ENCODE measurements at places on chromosomes 1 and 21.
A peak's percentile ranks its signal among the peaks of the same experiment; 100 is the strongest.

DNA sequence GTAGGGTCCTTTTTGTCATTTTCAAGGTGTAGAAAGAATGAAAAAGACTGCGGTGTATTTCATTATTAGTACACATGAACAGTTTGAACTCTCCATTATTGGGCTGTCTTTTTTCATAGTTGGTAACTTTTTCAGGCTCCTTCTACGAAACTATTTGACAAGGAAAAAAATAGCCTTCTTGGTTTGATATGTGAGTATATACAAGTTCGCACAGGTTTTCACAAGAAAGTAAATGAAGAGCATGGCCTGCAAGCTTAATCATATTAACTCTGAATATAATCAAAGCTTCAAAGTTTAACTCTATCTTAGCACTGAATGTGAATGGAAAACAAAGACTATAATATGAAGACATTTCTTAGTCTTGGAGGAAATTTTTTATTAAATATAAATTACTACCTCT is 290.0 kb upstream of the ADGRL2 start:
- no peak for DNase-seq
- H3K4me3 ChIP-seq = no peak overlapping the region
- no peak overlapping the region for H3K27ac ChIP-seq
- H3K36me3 ChIP-seq = no peaks in the 10 kb centered on the region

DNA sequence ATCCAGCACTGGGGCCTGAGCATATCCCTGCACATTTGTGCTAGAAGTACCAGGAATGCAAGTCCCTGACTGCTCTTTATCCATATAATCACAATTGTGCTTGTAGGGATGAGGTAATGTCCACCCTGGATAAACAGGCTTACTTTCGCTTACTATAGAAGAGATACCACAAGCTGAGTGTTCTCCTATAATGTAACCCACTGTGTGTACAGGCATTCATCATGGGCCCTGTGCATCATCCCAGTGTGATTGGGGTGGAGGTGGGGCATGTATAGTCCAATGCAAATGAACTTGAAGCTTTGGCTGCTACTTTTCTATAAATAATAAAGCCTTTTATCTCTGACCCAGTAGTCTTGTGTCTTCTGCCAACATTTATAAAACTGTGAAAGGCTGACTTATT is 69.3 kb downstream of the MAN1A2 start:
- H3K4me1 ChIP-seq = no peaks in the 10 kb centered on the region
- H3K36me3 ChIP-seq = no peaks in the 10 kb centered on the region
- no peak overlapping the region for H3K4me3 ChIP-seq

- H3K36me3 ChIP-seq = no peaks in the 10 kb centered on the region
- peak overlapping the region; percentile 73 for H3K27ac ChIP-seq
- DNase-seq = no peak
- peaks cover 78% of the 10 kb centered on the region for H3K4me1 ChIP-seq
- peak overlapping the region; percentile 92 for H3K4me3 ChIP-seq
These were observed 3.4 kb downstream of the KIF21B start for GRCh38 chr1:201020040-201020591.

GRCh38 chr1:59814901-59815825 is at the start of gene HOOK1:
Gene HOOK1, plus strand, starts transcription at chr1:59814949. Its CDS starts 169 bp downstream, at chr1:59815118.
- no peak for DNase-seq
- H3K4me3 ChIP-seq = peak within 1 kb of the TSS; percentile 67
- H3K27me3 ChIP-seq = no peaks in the 10 kb centered on the region
- no peaks in the 10 kb centered on the region for H3K36me3 ChIP-seq
- peaks cover 18% of the 10 kb centered on the region for H3K4me1 ChIP-seq
- peak within 1 kb of the TSS; percentile 7 for H3K27ac ChIP-seq

GRCh38 chr1:44050261-44050660 is 19.0 kb upstream of the SLC6A9 start:
- H3K27ac ChIP-seq = no peak overlapping the region
- H3K4me3 ChIP-seq = no peak overlapping the region
- no peaks in the 10 kb centered on the region for H3K27me3 ChIP-seq
- no peaks in the 10 kb centered on the region for H3K36me3 ChIP-seq

- no peaks in the 10 kb centered on the region for H3K27me3 ChIP-seq
- DNase-seq = no peak
- H3K36me3 ChIP-seq = peaks cover 31% of the 10 kb centered on the region
These were observed 21.4 kb downstream of the LRRC42 start for GRCh38 chr1:53967409-53968124.

DNA sequence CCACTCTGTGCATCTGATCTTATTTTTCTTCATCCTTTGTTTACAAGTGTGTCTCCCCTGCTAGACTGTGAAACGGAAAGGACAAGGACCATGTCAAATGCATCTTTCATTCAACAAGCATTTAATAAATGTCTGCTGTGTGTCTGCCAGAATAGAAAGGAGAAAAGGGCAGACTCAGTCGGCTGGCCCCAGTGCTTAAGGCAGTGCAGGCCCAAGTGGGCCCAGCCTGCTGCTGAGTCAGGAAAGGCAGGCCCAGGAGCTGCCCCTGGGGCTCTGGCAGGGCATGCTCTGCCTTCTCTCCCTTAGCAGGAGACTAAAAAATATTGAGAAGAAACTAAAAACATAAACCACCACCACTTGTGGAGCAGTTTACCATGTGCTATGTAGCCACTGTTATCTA is 38.1 kb downstream of the PLEKHA6 start:
- no peak for DNase-seq
- no peak overlapping the region for H3K27ac ChIP-seq
- no peak overlapping the region for H3K4me3 ChIP-seq
- no peaks in the 10 kb centered on the region for H3K4me1 ChIP-seq

DNA sequence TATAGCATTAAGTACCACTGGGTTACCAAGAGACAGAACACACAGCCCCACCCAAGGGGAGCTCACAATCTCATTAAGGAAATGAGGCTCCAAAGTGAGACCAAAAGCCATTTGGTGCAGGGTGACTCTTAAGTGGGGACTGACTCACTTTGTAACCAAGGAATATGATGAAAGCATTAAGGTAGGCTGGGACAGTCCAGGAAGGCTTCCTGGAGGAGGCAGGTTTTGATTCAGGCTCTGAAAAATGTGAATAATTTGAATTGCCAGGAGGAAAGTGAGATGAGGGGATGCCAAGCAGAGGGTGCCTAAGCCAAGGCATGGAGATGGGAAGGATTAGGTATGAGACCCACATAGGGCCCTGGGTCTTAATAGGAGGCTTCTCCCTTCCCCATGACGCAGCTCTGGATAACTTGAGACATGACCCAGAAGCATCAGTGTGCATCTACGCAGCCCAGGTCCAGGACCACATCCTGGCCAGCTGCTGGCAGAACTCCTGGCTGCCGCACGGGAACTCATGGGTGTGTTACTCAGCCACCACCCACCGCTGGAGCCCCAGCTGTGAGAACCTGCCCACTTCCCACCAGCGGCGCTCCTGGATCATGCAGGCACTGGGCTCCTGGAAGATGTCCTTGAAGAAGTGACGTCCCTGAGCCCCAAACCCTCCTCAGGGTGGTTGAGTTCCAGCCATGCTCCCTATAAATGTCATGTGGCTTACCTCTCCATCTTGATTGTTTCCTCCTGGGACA is 5.9 kb upstream of the TTC4 start:
- no peak for DNase-seq
- H3K36me3 ChIP-seq = no peaks in the 10 kb centered on the region
- H3K27ac ChIP-seq = no peak overlapping the region
- H3K27me3 ChIP-seq = peaks cover 8% of the 10 kb centered on the region
- no peak overlapping the region for H3K4me3 ChIP-seq

GRCh38 chr1:7234471-7234755 is 449.2 kb downstream of the CAMTA1 start:
- H3K4me3 ChIP-seq = no peak overlapping the region
- peaks cover 3% of the 10 kb centered on the region for H3K27me3 ChIP-seq
- H3K27ac ChIP-seq = no peak overlapping the region
- DNase-seq = no peak

GRCh38 chr21:24112020-24112419 is 1495.3 kb downstream of the MRPL39 start:
- H3K4me3 ChIP-seq = no peak overlapping the region
- no peaks in the 10 kb centered on the region for H3K4me1 ChIP-seq
- no peaks in the 10 kb centered on the region for H3K27me3 ChIP-seq
- H3K27ac ChIP-seq = no peak overlapping the region
- DNase-seq = no peak
- H3K36me3 ChIP-seq = no peaks in the 10 kb centered on the region

GRCh38 chr21:31803039-31804007 is 69.5 kb upstream of the HUNK start:
- H3K27ac ChIP-seq = no peak overlapping the region
- H3K36me3 ChIP-seq = no peaks in the 10 kb centered on the region
- H3K4me1 ChIP-seq = no peaks in the 10 kb centered on the region
- DNase-seq = no peak
- peaks cover 3% of the 10 kb centered on the region for H3K27me3 ChIP-seq

- peaks cover 63% of the 10 kb centered on the region for H3K4me1 ChIP-seq
- no peaks in the 10 kb centered on the region for H3K36me3 ChIP-seq
- H3K27me3 ChIP-seq = no peaks in the 10 kb centered on the region
- no peak for DNase-seq
- H3K27ac ChIP-seq = peak overlapping the region; percentile 34
These were observed 1.5 kb downstream of the SLAMF6 start for GRCh38 chr1:160521554-160521953.

GRCh38 chr1:176149939-176150807 is 56.9 kb downstream of the COP1 start:
- H3K4me3 ChIP-seq = no peak overlapping the region
- peaks cover 6% of the 10 kb centered on the region for H3K36me3 ChIP-seq
- no peak overlapping the region for H3K27ac ChIP-seq
- no peaks in the 10 kb centered on the region for H3K4me1 ChIP-seq
- no peaks in the 10 kb centered on the region for H3K27me3 ChIP-seq
- no peak for DNase-seq

- H3K4me1 ChIP-seq = peaks cover 18% of the 10 kb centered on the region
- no peak overlapping the region for H3K27ac ChIP-seq
These were observed 29.6 kb upstream of the RGS16 start for GRCh38 chr1:182633657-182634281.

GRCh38 chr1:93007941-93008577 is 46.8 kb upstream of the DIPK1A start:
- H3K27me3 ChIP-seq = no peaks in the 10 kb centered on the region
- H3K36me3 ChIP-seq = no peaks in the 10 kb centered on the region
- no peak overlapping the region for H3K4me3 ChIP-seq
- no peak overlapping the region for H3K27ac ChIP-seq
- no peaks in the 10 kb centered on the region for H3K4me1 ChIP-seq
- no peak for DNase-seq

- H3K4me3 ChIP-seq = no peak overlapping the region
- no peaks in the 10 kb centered on the region for H3K36me3 ChIP-seq
- H3K27ac ChIP-seq = no peak overlapping the region
- H3K4me1 ChIP-seq = no peaks in the 10 kb centered on the region
These were observed 44.5 kb upstream of the DYRK1A start for GRCh38 chr21:37322084-37322483.

DNA sequence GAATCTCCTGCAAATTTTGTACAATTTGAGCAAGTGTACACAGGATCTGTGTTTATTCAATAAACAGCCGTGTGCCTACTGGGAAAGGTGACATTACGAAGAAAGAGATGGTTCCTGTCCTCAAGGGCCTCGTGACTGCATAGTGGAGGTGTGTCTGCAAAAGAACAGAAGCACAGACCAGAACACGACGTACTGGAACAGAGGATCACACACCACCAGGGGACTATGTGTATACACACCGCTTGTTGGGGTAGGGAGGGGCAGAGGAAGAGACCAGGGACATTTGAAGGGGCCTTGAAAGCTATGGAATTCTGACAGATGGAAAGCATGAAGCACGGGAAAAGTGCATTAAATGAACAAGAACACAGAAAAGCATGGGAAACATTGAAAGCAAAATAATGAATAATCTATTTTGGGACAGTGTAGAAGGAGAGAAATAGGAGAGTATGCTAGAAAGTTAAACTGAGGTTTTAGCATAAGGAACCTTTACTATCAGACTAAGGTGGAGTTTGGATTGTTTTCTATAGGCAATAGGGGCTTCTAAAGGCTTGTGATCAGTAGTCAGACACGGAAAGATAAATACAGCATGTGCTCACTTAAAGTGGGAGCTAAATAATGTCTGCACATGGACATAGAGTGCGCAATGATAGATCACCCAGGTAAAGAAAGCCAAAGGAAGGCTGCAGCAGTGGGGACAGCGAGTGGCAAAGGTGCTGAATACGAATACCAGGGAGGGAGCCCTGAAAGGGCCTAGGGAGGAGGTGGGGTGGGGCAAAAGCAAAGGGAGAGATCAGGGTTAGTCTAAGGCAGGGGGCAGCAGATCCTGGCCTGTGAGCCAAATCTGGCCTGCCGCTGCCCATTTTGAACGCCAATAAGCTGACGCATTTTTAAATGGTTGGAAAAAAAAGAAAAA is 11.0 kb downstream of the JAK1 start:
- no peak overlapping the region for H3K27ac ChIP-seq
- H3K4me3 ChIP-seq = no peak overlapping the region
- H3K27me3 ChIP-seq = no peaks in the 10 kb centered on the region
- H3K36me3 ChIP-seq = no peaks in the 10 kb centered on the region

DNA sequence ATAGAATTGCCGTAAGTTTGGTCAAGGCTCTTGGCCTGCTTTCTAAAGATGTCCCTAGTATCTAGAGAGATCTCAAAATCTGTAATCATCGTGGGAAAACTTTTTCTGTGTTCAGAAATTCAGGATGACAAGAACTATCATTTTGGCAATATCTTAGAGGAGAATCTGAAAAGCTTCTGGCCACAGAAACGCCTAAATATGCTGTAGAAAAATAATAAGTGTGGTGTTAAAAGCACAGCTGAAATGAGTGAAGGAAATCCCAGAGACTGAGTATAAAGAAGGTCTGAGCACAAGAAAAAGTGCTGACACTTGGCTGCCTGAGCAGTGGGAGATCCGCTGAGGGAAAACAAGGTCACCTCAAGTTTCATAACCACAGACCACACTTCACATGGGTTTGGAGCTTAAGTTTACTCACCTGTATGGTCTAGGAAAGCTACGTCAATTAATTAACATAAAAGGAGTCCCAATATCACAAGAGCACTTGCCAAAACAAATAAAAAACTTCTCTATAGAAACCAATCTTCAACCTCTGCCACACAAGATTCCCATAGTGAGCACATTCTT is 235.2 kb upstream of the IRF2BP2 start:
- no peaks in the 10 kb centered on the region for H3K27me3 ChIP-seq
- peaks cover 49% of the 10 kb centered on the region for H3K4me1 ChIP-seq
- H3K4me3 ChIP-seq = no peak overlapping the region
- DNase-seq = peak; percentile 57
- H3K36me3 ChIP-seq = no peaks in the 10 kb centered on the region

GRCh38 chr1:224435318-224435763 is 744 bp upstream of the WDR26 start:
- peaks cover 46% of the 10 kb centered on the region for H3K4me1 ChIP-seq
- H3K4me3 ChIP-seq = peak overlapping the region; percentile 91
- H3K27me3 ChIP-seq = no peaks in the 10 kb centered on the region
- peak overlapping the region; percentile 96 for H3K27ac ChIP-seq

GRCh38 chr1:198611219-198611618 is 27.6 kb upstream of the PTPRC start:
- no peak for DNase-seq
- H3K4me3 ChIP-seq = peak overlapping the region; percentile 22
- H3K4me1 ChIP-seq = peaks cover 81% of the 10 kb centered on the region
- H3K36me3 ChIP-seq = no peaks in the 10 kb centered on the region
- no peaks in the 10 kb centered on the region for H3K27me3 ChIP-seq
- no peak overlapping the region for H3K27ac ChIP-seq

GRCh38 chr1:53643041-53643880 is 95.7 kb downstream of the GLIS1 start:
- H3K4me1 ChIP-seq = no peaks in the 10 kb centered on the region
- no peak overlapping the region for H3K27ac ChIP-seq
- H3K4me3 ChIP-seq = no peak overlapping the region
- no peaks in the 10 kb centered on the region for H3K27me3 ChIP-seq
- no peak for DNase-seq

GRCh38 chr1:16293538-16293937 is 56.6 kb upstream of the CPLANE2 start:
- H3K27ac ChIP-seq = no peak overlapping the region
- no peak overlapping the region for H3K4me3 ChIP-seq
- DNase-seq = no peak

Measured in CD8-positive, alpha-beta memory T cell (primary cell).